ENCODE measurements at places on chromosomes 16 and 17.

DNA sequence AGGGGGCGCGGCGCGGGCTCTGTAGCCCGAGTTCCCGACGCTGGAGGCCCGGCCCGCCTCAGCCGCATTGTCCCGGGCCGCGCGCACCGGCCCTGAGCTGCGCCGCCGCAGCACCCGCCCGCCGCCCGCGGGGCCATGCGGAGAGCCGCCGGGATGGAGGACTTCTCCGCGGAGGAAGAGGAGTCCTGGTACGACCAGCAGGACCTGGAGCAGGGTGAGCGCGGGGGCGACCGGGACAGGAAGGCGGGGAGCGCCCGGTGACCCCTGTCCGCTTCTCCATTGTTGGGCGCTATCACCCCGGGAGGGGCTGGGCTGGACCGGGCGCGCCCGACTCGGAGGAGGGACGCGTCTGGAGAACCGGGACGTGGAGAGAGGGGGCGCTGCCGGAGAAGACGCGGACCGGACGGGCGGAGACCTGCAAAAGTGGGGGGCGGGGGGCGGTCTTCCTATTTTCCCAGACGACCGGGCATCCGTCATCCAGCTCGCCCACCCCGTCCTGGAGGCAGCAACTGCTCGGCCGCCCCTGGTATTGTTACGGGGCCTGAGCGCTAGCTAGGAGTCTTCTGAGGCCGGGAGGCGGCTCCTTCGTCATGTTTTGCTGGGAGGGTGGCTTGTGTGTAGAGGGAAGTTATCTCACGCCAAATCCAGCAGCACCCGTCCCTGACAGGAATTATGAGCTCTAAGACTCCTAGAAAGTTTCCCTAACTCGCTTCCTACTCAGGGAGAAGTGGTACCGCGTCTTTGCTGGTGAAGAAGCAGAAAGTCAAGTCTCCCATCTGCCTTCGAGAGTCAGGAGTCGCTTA, 678 bp downstream of the CDR2L start:
- DNase-seq = no peak

GRCh38 chr17:10192461-10192860, 5.9 kb downstream of the GAS7 start:
- no peak for DNase-seq

- DNase-seq = no peak
These were observed 696.7 kb downstream of the MAF start for GRCh38 chr16:78903843-78904242.

GRCh38 chr17:34420254-34420766, 57.3 kb upstream of the CCL1 start:
- peak; percentile 45 for DNase-seq

GRCh38 chr16:15452246-15452855, 18.0 kb downstream of the BMERB1 start:
- no peak for DNase-seq

- no peak for DNase-seq
These were observed 3.0 kb upstream of the WFIKKN2 start for GRCh38 chr17:50832267-50832863.

DNA sequence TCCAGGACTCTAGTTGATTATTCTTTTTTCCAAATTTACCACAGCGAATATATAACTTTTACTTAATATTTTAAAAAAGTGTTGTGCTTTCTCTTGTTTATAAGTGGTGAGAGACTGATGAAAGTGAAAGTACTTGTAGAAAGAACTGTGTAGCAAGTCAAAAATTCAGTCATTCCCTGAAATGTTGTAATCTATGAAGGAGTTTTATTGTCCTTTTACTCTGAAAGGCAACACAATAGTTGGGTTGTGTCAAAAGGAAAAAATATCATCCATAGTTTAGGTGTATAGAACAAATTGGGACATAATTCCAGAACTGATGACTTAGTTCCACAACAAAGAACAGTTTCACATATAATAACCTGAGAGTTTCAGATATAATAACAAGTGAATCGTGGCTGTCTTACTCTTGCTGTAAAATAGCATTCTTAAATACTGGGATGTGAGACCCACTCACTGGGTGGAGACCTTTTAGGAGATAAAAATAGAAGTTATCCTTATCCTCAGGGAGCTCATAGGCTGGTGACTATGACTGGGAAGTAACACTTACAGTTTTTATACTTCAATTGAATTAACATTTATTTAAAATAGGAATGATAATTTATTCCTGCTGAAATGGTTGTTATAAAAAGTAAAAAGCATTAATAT, 20.6 kb downstream of the CYB5B start:
- no peak for DNase-seq

GRCh38 chr17:45261577-45262515, at the start of gene SPATA32:
TSS of gene SPATA32 (minus strand) at chr17:45262094. CDS start at chr17:45262016, 78 bp downstream.
- peak; percentile 50 for DNase-seq

Measured in activated CD4-positive, alpha-beta T cell treated with anti-CD3 and anti-CD28 coated beads for 24 hours (primary cell).